ENCODE measurements at places on chromosomes 2 and 18.

- DNase-seq = no peak
Measured at GRCh38 chr2:99404039-99404796, 67.0 kb downstream of the EIF5B start.

DNA sequence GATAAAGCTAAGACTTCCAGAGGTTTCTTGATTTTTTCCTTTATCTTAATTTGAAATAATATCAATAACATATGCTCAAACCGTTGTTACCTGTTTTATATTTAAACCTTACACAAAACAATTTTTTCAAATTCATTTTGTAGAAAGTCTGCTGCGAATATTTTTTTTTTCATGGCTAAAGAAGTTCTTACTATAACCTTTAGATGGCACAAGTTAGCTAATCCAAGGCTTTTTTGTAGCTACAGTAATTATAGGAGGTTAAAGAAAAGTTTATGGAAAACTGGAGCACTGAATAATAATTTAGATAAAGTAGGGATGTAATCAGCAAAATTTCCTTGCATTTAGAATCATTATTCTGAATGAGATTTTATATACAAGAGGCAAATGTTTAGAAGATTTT is 78.0 kb upstream of the PNPT1 start:
- DNase-seq = no peak

GRCh38 chr2:138974651-138975050 is 194.5 kb upstream of the NXPH2 start:
- DNase-seq = no peak

DNA sequence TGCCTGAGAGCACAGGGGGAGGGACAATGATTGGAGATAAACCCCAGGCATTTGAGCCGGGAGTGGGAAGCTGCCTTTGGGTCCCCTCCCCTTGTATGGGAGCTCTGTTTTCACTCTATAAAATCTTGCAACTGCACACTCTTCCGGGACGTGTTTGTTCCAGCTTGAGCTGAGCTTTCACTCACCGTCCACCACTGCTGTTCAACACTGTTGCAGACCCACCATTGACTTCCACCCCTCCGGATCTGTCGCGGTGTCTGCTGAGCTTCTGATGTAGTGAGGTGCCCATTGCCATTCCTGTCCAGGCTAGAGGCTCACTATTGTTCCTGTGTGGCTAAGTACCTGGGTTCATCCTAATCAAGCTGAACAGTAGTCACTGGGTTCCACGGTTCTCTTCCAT is 231.6 kb upstream of the CWC22 start:
- no peak for DNase-seq

- no peak for DNase-seq
Measured at GRCh38 chr2:234240917-234241316, 190.4 kb downstream of the SPP2 start.

DNA sequence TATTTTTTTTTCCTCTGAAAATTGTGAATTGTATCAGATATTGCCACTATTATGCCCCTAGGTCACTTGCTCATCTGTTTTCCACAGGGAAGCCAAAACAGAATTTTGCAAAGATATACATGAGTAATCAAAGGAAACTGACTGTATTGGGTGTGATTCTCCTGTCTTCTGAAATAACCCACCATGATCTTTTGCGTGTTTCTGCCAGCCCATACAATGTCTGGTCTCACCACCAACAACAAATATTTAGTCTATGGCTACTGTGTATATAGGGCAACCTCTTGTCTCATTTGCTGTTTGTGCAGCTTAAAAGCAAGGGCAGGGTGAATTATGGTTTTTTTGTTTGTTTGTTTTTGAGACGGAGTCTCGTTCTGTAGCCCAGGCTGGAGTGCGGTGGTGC is 26.5 kb downstream of the EPAS1 start:
- no peak for DNase-seq

- no peak for DNase-seq
Measured at GRCh38 chr2:134736167-134736880, 17.5 kb upstream of the TMEM163 start.

GRCh38 chr2:102632380-102633175 is 13.2 kb downstream of the SLC9A2 start:
- no peak for DNase-seq

DNA sequence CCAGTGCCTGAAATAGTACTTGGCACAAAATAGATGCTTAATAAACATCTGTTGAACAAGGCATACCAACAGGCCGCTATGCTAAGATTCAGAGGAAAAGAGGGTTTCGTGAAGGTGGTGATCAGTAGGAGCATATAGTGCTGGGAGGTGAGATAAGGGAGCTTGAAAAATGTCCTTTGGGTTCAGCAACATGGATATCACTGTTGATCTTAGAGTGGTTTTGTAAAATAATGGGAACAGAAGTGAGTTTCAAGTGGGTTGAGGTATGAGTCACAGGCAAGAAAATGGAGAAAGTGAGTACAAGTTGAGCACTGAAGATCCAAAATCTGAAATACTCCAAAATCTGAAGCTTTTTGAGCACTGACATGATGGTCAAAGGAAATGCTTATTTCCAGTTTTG is 4.4 kb downstream of the CENPO start:
- no peak for DNase-seq

DNA sequence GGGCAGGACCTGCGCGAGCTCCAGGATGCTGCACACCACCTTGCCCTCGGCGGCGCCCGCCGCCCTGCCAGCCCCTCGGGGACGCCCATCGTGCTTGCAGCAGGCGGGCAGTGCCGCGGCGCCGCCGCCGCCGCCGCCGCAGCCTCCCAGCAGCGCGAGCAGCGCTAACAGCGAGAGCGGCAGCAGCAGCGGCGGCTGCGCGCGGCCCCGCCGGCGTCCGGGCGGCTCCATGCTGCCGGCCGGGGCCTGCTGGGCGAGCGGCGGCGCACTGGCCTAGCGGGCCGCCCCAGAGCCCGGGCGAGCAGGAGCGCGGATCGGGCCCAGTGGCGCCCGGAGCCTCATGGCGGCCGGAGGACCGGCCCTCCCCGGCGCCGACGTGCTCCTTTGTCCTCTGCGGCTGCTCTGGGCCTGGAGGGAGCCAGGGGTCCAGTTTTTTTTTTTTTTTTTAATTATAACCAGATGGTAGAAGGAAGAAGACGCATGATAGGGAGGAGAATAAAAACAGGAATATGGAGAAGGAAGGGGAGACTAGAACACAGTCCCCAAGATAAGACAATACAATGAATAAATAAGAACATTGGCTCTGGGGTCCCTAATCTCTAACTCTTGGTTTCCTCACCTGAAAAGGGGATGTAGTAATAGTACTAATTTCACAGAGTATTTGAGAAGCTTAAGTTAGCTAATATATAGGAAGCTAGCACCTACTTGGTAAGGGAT is 17.1 kb upstream of the ANKRD62 start:
- DNase-seq = no peak

DNA sequence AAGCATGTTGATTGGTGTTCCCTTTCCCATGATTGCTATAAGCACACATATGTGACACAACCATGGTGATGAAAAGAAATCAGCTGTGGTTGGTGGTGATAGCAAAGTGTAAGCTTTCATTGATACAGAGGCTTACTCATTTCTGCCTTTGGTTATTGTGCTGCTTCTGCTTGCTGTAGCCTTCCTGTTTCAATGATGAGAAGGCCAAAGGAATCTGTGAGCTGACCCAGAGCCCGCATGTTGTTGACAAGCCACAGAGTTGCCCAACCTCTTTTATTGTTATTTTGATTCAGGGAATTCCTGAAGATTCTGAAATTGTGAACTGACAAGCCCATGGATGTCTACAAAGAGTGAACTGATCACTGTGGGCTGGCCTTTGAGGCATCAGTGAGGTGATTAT is 164.4 kb downstream of the TMEFF2 start:
- no peak for DNase-seq

DNA sequence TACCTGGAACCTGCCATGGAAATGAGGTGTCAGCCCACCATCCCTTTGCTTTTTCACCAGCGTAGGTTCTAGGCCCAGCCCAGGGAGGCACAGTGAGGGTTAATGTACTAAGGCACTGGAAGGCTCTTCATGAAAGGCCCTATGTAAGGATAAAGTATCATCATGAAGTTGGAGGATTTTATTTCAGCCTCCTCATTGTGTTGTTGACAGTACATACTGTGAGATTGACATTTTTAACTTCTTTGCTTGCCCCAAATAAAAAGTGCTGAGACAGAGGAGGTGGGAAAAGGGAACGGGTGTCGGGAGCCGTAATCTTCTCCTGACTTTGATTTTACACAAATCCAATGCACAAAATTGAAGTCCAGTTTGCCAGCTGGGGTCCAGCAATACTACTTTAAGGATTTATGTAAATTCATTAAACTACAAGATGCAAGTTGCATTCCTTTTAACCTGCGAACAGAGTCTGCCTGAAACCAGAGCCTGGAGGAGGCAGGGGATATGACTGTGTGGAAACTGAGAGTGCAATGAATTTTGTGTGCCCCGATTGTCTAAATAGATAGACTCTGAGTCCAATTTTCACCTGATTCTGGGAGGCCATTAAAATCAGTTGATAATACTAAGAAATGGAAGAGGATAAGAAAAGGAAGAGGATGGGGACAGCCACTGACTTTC is 5.4 kb upstream of the NCKAP5 start:
- DNase-seq = no peak

DNA sequence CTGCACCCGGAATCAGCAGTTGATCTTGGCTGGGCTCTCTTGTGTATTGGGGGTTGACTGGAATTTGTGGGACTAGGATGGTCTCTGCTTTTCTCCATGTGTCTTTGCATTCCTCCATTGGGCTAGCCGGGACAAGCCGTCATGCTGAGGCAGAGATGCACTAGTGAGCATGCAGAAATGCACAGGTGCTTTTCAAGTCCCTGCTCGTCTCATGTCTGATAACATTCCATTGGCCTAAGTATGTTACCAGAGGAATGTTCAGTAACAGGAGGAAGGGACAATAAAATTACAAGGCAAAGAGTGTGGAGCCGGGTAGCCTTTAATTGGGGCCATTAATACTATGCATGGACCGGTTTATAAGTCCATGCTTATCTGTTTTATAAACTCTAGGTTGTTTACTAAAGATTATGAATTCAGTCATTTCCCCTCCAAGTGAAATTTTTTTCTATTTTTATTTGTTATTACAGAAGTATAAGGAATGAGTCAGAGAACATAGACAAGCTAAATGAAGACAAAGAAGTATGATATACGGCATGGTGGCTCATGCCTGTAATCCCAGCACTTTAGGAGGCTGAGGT is 24.4 kb upstream of the AAK1 start:
- no peak for DNase-seq

DNA sequence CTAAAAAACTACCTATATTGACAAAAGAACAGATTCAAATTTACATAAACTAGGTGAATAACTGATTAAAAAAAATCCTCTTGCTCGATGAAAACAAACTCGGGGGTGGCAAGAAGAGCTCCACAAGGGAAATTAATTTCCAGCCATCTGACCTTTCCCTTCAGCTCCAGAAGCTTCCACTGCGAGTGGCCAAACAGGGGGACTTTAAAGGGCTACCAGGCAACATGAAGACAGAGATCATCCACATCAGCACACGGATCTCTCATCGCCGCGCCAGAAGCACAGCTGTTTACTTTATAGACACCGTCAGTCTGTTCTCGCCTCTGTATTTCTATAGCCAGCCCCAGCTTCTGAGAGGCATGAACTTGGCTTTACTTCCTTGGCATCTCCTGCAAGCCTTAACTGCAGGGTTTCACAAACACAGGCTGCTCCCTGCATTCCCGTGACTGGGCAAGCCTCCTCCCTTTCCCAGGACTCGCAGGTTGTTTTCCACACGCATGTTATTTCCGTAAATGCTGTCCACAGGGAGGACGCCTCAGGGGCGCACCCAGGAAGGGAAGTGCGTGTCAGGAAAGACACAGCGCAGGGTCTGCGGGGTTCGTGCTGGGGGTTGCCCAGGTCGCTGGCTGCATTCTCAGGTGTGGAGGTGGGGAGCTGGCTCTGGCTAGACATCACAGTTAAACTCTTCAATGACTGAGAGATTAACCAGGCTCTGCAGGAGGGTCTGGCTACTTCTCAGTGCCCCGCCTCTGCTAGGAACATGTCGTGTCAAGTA is 85.0 kb downstream of the USP40 start:
- no peak for DNase-seq

DNA sequence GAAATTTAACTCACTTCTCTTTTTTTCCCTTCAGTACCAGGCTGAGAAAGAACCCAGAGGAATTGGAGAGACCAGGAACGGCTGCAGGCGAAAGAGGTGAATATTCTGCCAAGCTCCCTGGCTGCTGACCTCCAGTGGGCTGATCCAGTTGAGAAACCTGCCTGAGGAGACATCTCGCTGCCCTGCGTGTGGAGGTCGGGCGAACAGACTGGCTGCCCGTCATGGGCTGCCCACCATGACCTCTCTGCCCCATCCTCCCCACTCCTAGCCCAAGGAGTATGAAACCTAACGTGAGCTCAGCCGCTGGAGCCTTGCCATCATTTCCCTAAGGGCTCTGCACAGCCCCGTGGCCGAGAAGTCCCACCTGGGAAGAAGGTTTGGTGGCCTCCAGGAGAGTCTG is 148.8 kb upstream of the SALL3 start:
- DNase-seq = no peak

DNA sequence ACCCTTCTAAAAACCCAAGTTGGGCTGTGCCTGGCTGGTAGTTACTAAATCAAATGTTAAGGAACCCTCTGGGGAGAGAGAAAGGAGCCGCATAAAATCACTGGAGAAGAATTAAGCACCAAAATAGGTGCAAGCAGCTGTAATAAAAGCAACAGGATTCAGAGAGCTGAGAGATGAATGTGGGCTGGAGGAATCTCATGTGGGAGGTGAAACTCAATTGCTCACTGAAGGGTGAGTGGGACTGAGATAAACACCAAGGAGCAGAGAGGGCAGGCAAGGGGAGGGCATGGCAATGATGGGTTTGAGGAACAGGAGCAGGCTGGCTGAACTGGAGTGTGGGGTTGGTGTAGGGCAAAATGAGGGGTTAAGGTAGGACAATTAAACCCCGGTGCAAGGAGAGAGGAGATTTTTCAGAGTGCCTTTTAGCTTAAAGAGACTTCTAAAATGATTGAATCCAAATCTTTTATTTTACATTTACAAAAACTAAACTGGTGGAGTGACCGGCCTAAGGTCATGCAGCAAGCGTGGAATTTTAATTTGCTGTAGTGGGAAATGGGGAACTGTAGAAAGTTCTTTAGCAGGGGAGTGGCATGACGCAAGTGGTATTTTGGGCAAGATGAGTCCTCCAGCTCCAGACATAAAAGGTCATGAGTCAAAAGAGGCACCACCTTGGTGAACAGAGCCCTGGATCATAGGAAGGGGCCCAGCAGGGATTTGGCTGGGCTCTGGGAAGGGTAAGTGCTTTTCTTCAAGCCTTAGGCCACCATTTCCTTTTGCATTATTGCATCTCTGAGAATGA is 10.5 kb downstream of the PLB1 start:
- no peak for DNase-seq

Measured in esophagus squamous epithelium (tissue), 5 donors.